Fibroblast of lung (primary cell): ENCODE measurements at places on chromosomes 11 and 22. TPM values are rescaled to one million over a fixed set of nuclear protein-coding genes. Genes with fewer than 3 reads are reported as not detected.

MRGPRF gene
- 63.9 and 84.2 TPM in 2 replicates for total RNA-seq

DNA sequence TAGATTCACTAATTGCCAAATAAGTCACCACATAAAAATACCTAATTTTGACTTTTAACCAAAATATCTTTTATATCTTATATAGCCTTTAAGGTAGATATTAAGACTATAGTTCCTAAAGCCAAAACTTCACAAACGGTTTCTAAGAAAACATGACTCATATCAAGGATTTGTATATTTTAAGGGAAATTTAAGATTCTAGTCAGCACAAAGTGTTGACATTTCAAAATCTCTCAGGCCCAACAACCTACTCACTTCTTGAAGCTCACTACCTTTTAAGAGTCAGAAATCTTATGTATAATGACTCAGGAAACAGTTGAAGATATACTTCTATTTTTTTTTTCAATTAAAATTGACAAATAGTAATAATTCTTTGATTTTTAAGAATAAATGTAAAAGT, 221.9 kb downstream of the SBF2 start:
- H3K36me3 ChIP-seq: no peaks in the 10 kb centered on the region
- no peaks in the 10 kb centered on the region for H3K27me3 ChIP-seq
- no peak overlapping the region for H3K27ac ChIP-seq
- peak; percentile 53 for DNase-seq
- no peak overlapping the region for H3K4me3 ChIP-seq

DNA sequence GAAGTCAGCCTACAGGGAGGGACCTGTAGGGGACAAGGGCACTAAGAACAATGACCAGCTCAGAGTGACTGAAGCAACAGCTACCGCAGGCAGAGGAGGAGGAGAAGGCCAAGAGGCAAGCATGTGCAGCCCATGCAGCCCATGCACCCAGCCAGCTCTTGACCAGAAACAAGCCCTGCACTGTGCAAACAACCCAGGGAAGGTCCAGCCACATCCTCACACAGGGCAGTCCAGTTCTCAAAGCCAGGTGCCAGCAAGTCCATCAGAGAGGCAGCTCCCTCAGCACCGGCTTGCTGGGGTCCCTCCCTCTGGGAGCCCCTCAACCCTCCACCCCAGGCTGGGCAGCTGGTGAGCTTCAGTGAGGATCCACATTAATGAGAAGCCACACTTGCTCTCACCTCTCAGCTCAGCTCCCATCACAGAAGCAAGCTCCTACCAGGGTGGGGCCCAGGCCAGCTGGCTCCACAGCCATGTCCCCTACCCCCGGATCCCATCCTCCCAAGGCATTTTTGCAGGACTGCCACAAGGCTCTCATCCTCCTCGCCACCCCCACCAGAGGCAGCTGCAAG, 7.1 kb downstream of the DGCR2 start:
- DNase-seq: no peak
- no peaks in the 10 kb centered on the region for H3K4me1 ChIP-seq
- H3K36me3 ChIP-seq: peaks cover 4% of the 10 kb centered on the region
- no peak overlapping the region for H3K4me3 ChIP-seq

OLFML1 gene
- 20.0 and 22.8 TPM in 2 replicates for total RNA-seq

HEPN1 gene
- total RNA-seq: not detected in 2 replicates

DNA sequence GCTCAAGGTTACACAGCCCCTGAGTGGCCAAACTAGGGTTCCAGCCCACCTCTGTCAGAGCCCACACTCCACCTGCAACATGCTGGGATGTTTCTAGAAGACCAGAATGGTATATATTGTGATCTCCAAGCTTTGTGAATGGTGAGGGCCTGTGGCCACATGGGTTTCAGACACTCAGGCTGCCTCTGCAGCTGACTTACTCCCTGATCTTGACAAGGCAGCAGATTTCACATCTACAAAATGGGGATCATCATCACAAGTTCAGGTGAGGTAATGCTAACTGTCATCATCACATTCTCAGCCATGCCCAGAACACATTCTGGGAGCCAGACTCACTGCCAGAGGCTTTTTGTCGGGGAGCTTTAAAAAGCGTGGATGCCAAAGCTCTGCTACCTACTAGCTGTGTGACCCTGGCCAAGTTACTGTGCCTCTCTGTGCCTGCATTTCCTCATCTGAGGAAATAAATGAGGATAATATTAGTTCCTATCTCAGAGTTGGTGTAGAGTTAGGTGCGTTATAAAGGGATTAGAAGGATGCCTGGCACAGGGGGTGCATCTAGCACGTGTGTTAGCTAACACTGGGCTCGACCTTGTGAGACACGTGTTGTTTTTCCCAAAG, 24.9 kb upstream of the WNT11 start:
- H3K4me3 ChIP-seq: no peak overlapping the region
- H3K27me3 ChIP-seq: peaks cover 3% of the 10 kb centered on the region
- no peak overlapping the region for H3K27ac ChIP-seq
- H3K4me1 ChIP-seq: peaks cover 6% of the 10 kb centered on the region
- H3K36me3 ChIP-seq: no peaks in the 10 kb centered on the region

GRCh38 chr11:34604145-34604544, 16.7 kb upstream of the EHF start:
- H3K4me1 ChIP-seq: peaks cover 17% of the 10 kb centered on the region
- DNase-seq: no peak
- H3K27me3 ChIP-seq: no peaks in the 10 kb centered on the region
- no peak overlapping the region for H3K27ac ChIP-seq
- no peaks in the 10 kb centered on the region for H3K36me3 ChIP-seq
- no peak overlapping the region for H3K4me3 ChIP-seq

- H3K27me3 ChIP-seq: no peaks in the 10 kb centered on the region
- peak; percentile 75 for DNase-seq
- H3K4me3 ChIP-seq: peak overlapping the region; percentile 86
- peaks cover 12% of the 10 kb centered on the region for H3K4me1 ChIP-seq
- H3K36me3 ChIP-seq: no peaks in the 10 kb centered on the region
Observed at GRCh38 chr11:46826310-46827044, 19.6 kb downstream of the CKAP5 start.

- H3K36me3 ChIP-seq: no peaks in the 10 kb centered on the region
- no peak overlapping the region for H3K27ac ChIP-seq
- H3K27me3 ChIP-seq: peaks cover 8% of the 10 kb centered on the region
- no peak overlapping the region for H3K4me3 ChIP-seq
Observed at GRCh38 chr11:14026961-14027360, 64.4 kb downstream of the SPON1 start.

DNA sequence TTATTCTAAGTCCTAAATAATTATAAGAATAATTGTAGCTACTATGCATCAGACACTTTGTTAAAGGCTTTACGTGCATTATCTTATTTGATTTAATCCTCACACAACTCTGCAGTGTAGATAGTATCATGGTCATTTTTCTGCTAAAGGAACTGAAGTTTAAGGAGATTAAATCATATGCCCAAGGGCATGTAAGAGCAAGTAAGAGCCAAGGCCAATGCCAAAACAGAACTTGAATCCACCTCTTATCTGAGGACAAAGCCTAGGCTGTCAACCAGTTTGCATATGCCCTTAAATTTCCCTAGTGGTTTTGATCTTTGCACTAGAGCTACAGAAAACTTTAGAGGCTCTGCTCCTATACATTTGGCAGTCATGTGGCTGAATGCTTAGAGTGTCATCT, 65.6 kb upstream of the OR5AK2 start:
- no peak overlapping the region for H3K27ac ChIP-seq
- no peaks in the 10 kb centered on the region for H3K36me3 ChIP-seq
- DNase-seq: no peak
- no peaks in the 10 kb centered on the region for H3K27me3 ChIP-seq
- no peak overlapping the region for H3K4me3 ChIP-seq

DNA sequence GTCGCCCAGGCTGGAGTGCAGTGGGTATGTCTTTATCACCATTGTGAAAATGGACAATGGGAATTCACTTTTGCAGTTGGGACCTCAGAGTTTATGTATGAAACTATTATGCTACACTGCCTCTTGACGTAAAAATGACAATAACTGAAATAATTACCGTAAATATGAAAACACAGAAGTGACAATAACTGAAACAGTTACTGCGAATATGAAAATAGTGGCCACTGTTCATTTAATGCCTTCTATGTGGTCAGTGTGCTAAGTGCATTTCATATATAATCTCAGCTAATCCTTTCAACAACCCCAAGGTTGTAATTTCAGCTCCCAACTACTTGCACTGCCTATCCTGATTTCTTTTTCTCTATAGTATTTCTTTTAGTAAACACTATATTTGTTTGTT, 5.9 kb upstream of the RTCB start:
- no peaks in the 10 kb centered on the region for H3K4me1 ChIP-seq
- H3K4me3 ChIP-seq: no peak overlapping the region
- no peaks in the 10 kb centered on the region for H3K36me3 ChIP-seq
- no peak for DNase-seq

DNA sequence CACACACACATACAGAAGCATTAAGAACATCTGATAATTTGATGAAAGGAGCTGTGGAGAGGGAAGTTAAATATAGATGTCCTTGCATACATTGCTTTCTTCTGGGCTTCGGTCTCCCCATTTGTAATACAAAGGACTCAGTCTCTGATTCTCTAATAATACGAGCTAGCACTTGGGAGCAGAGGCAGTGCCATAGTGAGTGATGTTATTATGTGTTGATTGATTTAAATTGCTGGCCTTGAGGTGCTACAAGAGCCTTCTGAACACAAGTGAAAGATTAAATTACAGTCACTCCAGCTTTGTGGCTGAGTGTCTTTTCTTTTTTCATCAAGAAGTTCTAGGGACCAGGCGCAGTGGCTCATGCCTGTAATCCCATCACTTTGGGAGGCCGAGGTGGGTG, 61.5 kb upstream of the HMGXB4 start:
- H3K4me3 ChIP-seq: no peak overlapping the region
- H3K27ac ChIP-seq: no peak overlapping the region
- no peak for DNase-seq
- no peaks in the 10 kb centered on the region for H3K4me1 ChIP-seq
- peaks cover 2% of the 10 kb centered on the region for H3K27me3 ChIP-seq

GRCh38 chr22:47164514-47165337, 402.3 kb downstream of the TBC1D22A start:
- no peak overlapping the region for H3K4me3 ChIP-seq
- H3K27ac ChIP-seq: no peak overlapping the region
- no peaks in the 10 kb centered on the region for H3K36me3 ChIP-seq
- no peaks in the 10 kb centered on the region for H3K27me3 ChIP-seq
- H3K4me1 ChIP-seq: no peaks in the 10 kb centered on the region

LBHD1 gene
- total RNA-seq: 3.6 and 4.5 TPM in 2 replicates

- no peaks in the 10 kb centered on the region for H3K36me3 ChIP-seq
- peaks cover 3% of the 10 kb centered on the region for H3K27me3 ChIP-seq
- no peak overlapping the region for H3K4me3 ChIP-seq
Observed at GRCh38 chr22:36111316-36111715, 49.2 kb downstream of the APOL3 start.

DNA sequence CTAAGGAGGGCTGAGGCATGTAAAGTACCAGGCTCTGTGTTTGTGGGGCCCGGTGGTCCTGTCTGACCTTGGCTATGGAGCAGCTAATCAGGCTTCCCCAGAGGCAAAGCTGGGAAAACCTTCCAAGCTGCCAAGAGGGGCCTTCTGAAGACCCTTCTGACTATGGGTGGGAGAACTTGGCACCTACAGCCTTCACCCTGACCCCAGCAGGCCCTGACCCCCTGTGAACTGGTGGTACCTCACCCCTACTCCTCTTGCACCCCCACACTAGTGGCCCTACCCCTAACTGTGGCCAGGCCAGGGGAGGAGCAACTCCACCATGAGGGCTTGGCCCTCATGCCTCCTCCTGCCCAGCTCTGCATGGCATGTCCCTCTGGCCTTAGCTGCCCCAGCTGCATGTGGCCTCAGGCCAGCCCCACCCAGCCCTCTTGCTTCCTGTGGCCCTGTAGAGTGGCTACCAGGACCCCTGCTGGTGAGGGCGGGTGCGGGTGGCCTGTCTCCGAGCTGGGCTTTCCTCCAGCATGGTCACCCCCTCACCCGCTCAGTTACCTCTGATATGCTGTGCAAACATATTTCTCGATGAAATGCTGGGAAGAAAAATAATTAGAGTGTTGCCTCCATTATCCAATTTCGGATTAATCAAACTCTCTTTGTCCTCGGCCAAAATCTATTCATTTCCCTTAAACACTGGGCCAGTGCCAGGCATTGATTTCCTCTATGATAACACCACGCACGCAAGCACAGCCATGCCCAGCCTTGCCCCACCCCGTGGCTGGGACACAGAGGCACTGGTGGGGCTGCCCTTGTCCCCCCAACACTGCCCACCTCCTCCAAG, 7.5 kb downstream of the GNAZ start:
- H3K4me1 ChIP-seq: no peaks in the 10 kb centered on the region
- no peak overlapping the region for H3K27ac ChIP-seq
- no peaks in the 10 kb centered on the region for H3K36me3 ChIP-seq
- no peak overlapping the region for H3K4me3 ChIP-seq
- no peak for DNase-seq

DNA sequence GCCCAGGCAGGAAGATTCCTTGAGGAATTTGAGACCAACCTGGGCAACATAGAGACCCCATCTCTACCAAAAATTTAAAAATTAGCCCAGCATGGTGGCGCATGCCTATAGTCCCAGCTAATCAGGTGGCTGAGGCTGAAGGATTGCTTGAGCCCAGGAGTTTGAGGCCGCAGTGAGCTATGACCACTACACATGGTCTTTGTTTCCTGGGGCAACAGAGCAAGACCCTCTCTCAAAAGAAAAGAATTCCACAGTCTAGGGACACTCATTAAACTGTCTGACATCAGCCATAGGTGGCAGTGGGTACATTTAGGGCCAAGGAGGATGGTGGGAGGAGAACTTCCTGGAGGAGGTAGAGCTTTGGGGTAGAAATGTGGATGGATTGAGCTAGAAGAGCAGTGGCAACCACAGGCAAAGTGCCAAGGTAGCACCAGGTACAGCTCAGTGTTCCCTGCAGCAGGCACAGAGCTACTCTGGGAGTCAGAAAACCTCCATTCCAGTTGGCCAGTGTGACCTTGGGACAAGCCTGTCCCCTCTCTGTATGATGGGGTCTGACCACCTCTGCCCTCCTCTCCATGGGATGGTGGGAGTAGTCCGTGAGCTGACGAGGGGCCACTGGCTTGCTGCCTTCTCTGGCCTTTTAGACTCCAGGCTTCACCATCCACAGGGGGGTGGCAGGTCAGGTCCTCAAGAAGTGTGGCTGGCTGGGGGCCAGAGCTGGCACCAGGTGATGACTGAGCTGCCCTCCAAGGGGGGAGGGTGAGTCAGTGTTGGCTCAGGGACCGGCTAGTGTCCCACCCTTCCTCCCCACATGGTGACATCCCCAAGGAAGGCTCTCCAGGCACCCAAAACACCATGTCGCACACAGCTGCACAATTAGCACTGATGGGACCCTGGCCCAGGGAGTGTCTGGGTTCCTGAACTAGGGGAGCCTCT, 3.7 kb upstream of the CLCF1 start:
- H3K27me3 ChIP-seq: no peaks in the 10 kb centered on the region
- no peak for DNase-seq
- peaks cover 20% of the 10 kb centered on the region for H3K4me1 ChIP-seq
- H3K4me3 ChIP-seq: no peak overlapping the region

APOL4 gene
- total RNA-seq: 2.0 and 2.1 TPM in 2 replicates

TMEM126A gene
- total RNA-seq: 36.0 and 36.7 TPM in 2 replicates

TRIM48 gene
- not detected in 2 replicates for total RNA-seq

DNA sequence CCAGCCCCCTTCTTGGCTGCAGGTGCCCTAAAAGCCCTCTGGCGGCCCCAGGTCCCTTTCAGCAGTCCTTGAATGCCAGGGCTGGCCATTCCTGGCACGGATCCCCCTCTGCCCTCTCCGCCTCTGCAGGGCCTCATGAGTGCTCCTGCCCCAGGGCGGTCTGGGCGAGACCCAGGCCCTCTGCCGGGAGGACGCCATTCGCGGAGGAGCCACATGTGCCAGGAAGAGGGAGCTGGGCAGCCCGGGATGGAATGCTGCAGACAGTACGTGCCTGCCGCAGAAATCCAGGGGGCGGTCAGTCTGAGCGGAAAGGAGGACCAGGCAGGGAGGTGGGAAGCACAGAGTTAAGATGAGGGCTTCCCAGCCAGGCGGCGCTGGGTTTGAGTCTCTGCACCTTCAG, 2.8 kb downstream of the CABP7 start:
- no peaks in the 10 kb centered on the region for H3K4me1 ChIP-seq
- H3K27ac ChIP-seq: no peak overlapping the region
- H3K27me3 ChIP-seq: peaks cover 18% of the 10 kb centered on the region
- no peaks in the 10 kb centered on the region for H3K36me3 ChIP-seq
- peak; percentile 34 for DNase-seq
